Hippocampal formation (tissue), 2 donors: ENCODE measurements at places on chromosomes 13 and 19.

GRCh38 chr19:29928831-29929230 lies 13.2 kb upstream of the URI1 start:
- no peak for DNase-seq

DNA sequence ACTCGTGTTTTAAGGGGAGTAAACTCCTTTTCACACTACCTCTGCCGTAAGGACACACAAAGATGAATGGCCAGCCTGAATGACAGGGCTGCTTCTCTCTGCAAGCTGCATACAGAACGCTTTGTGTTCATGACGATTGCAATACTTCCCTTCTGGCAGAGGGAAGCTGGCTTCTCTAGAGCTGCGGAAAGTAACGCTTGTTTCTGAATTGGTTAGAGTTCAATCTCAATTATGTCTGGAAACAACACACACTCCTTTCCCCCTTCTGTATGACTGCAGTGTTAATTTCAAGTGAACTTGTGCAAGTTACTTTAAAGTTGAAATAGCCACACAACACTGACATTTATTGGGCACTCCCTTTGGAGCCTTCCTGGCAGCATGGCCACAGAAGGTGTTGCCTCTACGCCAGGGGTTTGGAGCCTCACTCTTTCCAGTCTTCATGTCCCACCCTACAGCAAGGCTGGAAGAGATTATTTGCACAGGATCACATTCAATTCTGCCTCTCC lies 242.6 kb downstream of the NDFIP2 start:
- DNase-seq, result no peak

DNA sequence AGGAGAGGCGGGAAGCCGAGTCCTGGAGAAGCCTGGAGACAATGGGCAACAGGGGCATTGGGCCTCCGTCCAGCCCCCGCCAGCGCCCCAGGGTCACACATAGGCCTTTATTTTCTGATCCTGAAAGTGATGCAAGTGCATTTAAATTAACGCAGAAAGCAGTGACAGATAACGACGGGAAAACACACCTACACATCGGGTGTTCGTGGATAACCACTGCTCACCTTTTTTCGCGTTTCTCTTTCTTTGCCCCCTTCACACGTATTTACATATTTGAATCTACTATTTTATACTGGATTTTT lies 30.4 kb upstream of the GRTP1 start:
- no peak for DNase-seq

DNA sequence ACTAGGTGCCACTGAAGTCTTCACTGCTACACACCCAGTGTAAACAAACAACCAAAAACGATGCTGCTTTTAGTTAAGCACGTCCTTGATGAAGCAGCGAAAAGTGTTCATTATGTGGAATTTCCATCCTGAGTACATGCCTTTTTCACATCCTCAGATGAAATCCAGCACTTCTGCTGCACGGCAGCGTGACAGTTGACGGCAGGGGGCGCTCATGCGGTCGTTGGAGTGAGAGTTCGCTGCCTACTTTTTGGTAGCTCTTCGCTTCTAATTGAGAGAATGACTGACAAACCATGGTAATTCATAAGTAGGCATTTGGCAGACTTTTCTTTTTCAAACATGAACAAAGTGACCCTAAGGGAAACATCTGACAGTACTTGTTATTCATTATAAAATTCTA lies 1124.9 kb downstream of the EFNB2 start:
- peak; percentile 2 for DNase-seq

DNA sequence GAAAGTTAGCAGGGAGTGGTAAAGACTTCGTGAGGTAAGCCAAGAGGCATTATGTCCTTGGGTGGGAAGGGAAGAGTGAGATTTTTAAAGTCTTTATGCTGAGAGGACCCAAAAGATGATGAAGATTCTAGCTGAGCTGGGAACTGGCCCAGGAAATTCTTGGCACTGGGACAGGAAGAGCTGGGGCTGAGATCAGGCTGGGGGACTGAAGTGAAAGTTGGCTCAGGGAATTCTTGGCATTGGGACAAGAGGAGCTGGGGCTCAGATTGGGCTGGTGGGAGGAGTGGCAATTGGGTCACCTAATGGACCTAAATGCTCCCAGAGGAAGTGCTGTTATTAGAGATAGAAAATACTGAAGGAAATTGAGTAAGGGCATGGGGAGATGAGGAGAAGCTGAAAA lies 8.8 kb downstream of the SCEL start:
- DNase-seq, result peak; percentile 23

DNA sequence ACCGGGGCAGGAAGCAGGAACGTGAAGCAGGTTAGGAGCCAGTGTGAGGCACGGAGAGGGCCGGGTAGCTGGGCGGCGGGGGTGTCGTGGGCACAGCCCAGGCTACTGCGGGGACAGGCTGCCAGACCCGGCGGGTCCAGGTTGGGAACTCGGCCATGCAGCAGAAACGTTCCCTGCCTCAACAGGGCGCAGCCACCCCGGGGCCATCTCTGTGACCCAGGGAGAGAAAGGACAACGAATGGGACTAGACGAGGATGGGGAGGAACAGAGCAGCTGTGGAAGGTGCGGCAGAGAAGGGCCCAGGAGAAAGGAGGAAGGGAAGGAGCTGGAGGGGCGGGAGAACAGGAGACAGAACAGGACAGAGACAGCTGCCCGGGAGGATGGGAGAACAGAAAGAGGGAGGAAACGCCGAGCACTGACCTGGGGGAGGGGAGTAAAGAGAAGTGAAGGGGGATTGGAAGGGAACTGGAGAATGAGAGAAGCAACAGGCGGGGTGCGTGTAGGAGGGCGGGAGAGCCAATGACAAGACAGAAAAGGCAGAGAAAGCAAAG lies 12.9 kb upstream of the GARIN5A start:
- DNase-seq, result no peak

DNA sequence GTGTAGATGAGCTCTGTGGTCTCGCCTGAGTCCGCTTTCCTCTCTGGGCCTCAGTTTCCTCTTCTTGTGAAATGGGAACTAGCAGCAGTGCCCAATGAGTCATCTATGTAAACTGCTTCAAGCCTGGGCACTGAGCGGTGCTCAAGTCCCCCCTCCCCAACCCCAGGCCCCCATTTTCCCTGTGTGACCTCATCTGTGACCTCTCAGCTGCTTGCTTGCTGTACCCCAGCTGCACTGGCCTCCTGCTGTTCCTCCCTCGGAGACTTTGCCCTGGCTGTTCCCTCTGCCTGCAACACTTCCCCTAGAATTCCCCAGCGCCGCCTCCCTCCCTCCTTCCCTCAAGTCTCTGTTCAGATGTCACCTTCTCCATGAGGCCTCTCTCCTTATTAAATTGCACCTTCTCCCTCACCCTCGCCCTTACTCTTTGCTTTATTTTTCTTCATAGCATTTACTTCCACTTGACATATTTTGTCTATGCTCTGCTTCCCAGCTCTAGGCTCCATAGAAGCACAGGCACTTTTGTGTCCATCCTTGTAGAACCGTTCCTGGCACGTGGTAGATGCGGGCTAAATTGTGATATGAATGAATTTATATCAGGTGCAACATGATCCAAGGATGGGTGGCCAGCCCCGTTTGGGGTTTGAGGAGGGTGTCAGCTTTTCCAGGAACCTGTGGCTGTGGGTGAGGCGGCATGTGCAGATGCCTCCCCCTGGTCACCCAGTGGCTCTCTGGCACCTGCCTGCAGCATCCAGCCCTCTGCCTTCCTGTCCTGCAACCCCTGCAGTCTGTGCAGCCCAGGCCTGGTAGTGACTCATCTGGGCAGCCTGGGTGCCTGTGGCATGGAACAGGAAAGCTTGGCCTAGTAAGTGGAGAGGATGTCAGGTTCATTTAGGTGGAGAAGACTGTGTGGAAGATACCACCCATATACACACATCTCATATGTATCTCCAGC lies 26.3 kb downstream of the SIPA1L3 start:
- no peak for DNase-seq

DNA sequence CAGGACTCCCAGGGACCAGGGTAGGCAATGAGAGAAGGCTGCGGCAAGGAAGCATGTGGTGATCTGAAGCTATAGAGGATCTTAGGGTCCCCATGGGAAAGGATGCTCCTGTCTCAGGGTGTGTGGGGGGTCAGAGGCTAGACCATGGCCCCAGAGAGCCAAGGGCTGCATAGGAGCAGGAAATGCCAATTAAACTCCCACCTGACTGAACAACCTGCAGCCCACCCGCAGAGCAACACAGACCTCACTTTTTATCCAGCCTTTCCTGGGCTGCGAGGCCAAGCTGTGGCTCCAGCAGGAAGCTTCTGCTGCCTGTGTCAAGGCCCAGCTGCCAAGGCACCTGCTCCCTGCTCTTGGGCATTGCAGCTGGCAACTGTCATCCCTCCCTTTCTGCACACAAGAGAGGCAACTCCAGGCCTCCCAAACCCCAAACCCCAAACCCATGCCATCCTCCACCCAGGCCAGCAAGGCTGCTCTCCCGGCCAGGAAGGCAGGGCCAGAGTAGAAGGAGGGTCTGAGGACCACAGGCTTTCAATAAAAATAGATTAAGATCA lies 290.1 kb downstream of the FOXO1 start:
- DNase-seq, result no peak

DNA sequence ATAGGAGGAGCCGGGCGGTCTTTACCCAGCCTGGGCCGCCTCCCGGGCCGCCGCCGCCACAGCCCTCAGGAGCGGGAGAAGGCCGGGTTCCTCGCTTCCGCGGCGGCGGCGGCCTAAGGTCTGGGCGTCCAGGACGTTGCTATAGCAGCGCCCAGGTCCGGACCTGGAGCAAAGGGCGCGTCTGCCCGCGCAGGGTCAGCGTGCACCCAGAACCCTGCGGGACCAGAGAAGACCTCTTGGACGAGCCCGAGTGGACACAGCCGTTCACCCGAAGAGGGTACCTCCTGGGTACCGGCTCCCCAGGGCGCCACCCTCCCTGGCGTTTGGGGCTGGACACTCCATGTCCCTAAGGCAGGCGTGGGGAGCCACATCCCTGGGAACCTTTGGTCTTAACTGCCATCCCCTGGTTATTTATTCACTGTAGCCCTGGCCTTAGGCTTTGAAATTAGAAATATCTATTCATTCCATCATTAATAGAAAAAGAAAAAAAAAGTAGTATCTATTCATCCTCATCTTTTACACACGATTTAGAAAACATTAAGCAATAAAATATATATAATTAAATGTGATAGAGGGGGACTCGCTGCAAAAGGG lies 2.4 kb downstream of the DZIP1 start:
- no peak for DNase-seq

- DNase-seq, result no peak
These were observed 328.6 kb downstream of the SUCLA2 start for GRCh38 chr13:47672245-47673008.

- DNase-seq, result no peak
These were observed 21.4 kb downstream of the LCP1 start for GRCh38 chr13:46160471-46161066.

DNA sequence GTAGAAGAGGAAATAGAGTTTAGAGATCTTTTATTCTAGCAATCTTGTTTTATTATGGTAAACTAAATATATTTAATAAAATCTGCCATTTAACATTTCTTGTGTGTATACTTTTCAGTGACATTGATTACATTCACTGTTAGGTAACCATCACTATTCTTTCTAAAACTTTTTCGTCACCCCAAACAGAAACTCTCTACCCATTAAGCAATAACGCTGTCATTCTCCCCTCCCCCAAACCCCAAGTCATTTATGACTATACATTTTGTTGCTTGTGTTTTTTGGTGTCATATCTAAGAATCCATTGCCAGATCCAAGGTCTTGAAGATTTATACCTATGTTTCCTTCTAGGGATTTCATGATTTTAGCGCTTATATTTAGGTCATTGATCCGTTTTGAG lies 10.6 kb downstream of the URI1 start:
- DNase-seq, result no peak

GRCh38 chr13:99971576-99972189 lies at the start of gene ZIC5:
Gene ZIC5 (minus strand): TSS chr13:99971767. CDS start chr13:99971603, 164 bp downstream.
- DNase-seq, result peak; percentile 28

DNA sequence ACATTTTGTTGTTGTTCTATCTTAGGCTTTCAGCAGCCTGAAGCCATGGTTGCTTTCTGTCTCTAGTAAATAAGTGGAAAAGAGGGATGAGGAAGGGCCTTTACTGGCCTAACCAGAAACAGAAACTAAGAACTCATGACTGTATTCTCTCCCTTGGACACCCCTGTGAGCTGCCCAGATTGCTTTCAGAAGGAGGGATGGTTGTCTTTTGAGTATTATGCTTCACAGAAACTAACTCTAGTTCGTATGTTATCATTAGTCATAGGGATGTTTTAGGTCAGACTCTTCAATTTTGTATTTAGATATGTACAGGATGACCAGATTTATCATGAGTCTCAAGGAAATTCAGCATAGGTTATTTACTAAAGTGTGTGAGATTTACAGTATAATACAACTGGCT lies 17.5 kb downstream of the BORA start:
- no peak for DNase-seq

- DNase-seq, result no peak
These were observed 7.8 kb upstream of the ZNF14 start for GRCh38 chr19:19740755-19741154.
